Germinal center (tissue), 1 donor: ENCODE measurements at places on chromosomes 11 and 22.

GRCh38 chr11:19444231-19444630 lies 203.5 kb upstream of the E2F8 start:
- no peak for DNase-seq

DNA sequence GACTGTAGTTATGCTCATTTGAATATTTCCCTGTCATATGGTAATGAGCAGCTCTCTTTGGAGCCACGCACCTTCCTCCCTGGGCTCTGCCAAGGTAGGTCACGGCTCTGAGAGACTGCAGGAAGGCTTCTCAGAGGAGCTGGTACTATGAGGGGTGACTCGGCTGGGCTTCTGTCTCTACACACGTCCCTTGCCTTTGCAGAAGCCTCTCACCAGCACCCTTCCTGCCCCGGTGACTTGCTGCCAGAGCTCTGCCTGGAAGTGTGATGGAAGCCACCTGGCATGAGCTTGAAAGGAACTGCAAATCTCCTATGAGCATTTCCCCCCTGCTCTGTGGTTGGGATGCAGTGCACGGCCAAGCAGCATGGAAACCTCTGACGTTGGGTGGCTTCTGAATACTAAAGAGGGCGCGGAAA lies 74.2 kb downstream of the KIRREL3 start:
- no peak for DNase-seq

DNA sequence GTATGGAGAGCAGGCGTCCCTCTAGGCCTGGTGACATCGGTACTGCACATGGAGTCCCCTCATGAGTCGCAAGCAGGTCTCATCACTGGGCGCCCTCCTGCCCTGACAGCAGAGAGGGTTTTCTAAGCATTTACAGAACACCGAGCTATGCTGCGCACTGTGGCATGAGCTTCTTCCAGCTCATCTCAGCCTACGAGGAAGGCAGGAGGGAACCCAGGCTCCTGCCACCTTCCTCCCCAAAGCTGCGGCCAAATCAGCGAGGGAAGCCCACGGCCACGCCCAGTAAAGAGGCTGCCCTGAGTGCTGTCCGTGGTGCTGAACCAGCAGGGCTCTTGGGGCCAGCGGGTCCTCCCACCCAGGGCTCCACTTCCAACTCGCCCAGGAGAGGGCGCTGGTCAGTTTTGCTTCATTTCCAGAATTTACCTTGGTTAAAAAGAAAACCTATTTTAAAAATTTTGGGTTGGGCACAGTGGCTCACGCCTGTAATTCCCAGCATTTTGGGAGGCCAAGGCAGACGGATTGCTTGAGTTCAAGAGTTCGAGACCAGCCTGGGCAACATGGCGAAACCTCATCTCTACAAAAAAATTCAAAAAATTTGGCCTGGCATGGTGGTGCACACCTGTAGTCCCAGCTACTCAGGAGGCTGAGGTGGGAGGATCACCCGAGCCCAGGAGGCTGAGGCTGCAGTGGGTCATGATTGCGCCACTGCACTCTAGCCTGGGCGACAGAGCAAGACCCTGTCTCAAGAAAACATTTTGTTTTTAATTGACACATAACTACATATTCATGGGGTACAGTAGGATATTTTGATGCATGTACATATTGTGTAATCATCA lies 34.2 kb downstream of the PHF21B start:
- DNase-seq, result peak; percentile 88

GRCh38 chr11:74256378-74257133 lies 54.9 kb downstream of the P4HA3 start:
- DNase-seq, result no peak

DNA sequence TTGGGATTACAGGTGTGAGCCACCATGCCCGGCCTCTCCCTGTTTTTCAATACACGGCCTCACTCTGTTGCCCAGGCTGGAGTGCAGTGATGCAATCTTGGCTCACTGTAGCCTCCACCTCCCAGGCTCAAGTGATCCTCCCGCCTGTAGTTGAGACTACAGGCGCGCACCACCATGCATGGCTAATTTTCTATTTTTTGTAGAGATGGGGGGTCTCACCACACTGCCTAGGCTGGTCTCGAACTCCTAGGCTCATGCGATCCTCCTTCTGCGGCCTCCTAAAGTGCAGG lies 11.5 kb downstream of the GATD1 start:
- DNase-seq, result no peak

GRCh38 chr22:32839831-32840584 lies 38.5 kb downstream of the TIMP3 start:
- DNase-seq, result no peak

DNA sequence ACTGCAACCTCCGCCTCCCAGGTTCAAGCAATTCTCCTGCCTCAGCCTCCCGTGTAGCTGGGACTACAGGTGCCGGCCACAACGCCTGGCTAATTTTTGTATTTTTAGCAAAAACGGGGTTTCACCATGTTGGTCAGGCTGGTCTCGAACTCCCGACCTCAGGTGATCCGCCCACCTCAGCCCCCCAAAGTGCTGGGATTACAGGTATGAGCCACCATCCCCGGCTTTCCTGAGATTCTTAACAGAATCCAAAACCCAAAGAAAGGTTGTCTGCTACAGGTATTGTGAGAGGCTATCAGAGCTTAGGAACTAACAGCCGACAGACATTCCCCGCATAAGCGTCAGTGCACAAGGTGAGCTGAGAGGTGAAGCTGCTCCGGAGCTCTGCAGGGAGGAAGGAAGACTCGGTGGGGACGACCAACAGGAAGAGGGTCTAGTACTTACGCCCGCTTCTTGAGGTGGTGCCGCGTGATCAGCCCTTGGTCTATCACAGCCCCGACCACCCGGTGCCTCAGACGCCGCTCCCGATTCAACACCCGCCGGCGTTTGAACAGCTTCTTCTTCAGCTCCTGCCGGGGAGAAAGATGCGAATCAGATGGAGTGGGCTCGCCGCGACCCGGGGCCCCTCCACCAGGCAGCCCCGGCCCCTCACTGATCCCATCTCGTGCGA lies 470 bp downstream of the C11orf98 start:
- peak; percentile 75 for DNase-seq

- no peak for DNase-seq
Measured at GRCh38 chr22:32584650-32585049, 110.0 kb downstream of the FBXO7 start.

DNA sequence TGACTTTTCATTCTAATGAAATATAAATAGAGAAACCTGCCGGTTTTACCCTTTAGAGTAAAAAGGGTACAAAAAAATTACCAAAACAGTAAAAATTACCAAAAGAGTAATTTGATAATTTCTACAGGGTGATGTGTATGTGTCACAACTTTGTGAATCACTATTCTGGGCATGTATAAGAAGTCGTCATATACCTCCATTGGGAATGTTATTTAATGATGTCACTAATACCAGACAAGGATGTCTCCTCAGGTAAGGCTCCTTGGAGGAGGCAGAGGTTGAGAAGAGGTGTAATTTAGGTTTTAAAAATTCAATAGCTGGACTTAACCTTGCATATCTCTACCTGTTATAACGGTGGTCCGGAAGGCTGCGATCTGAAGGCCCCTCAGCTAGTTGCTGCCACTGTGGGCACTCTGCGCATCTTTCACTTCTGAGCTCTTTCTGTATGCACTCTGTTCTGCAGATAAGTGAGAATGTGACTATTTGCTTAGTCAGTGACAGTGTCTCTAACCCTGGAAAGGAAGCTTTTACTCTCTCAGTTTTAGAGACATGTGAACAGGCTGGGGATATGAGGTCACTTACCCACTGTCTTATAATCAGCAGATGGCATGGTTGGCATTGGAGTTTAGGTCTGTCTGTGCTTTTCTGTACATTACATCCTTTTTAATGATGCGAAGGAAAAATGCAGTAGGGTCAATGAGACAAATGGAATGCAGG lies 987 bp upstream of the NCR3LG1 start:
- no peak for DNase-seq

DNA sequence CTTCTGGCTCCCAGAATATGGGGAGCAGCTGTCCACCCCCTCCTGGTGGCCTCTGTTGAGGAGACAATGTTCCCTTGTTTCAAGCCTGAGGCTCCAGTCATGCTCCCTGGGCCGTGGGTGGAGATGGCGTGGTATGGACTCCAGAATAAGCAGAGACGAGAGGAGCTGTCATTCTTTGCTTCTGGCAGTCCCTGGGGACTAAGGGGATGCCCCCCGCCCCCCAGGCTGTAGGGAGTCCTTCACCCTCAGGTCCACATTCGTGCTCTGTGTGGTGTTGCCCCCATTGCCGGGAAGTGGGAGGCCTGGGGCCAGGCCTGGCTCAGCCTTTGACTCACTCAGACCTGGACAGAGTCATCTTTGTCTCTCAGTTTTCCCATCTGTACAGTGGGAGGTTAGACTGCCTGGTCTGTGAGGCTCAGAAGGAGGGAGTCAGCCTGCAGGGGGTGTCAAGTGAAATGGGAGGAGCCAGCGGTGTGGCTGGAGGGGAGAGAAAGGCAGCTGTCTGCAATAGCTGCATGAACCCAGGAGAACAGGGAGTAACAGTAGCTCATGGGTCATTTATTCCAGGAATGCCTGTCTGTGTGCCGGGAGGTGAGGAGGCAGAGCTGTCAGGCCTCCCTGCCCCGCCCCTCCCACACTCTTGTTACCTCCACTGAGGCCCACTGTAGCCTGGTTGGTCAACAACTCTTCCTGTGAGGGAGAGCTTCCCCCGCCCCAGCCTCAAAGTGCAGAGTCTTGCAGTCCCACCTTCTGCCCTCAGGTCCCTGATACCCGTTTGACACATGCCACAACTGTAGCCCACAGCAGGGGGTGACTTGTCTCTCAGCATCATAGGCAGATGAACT lies 6.3 kb downstream of the ARHGEF17 start:
- no peak for DNase-seq

DNA sequence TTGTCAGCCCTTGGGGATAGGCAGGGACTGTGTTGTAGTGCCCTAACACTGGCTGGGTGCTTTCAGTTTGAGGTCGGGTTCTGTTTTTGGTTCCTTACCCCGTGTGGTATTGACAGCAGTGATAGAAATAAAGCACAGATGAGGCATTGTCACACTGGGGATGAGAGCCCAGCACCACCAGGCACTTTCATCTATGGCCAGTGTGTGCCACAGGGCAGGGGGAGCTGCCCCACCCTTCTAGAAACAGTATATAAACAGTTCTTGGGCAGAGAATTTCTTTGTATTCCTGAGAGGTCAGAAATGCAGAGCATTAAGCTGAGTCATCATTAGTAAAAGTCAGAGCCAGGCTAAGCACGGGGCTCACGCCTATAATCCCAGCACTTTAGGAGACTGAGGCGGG lies 23.1 kb upstream of the CDC42EP2 start:
- no peak for DNase-seq

GRCh38 chr11:133902506-133902905 lies 54.3 kb downstream of the IGSF9B start:
- DNase-seq, result no peak

DNA sequence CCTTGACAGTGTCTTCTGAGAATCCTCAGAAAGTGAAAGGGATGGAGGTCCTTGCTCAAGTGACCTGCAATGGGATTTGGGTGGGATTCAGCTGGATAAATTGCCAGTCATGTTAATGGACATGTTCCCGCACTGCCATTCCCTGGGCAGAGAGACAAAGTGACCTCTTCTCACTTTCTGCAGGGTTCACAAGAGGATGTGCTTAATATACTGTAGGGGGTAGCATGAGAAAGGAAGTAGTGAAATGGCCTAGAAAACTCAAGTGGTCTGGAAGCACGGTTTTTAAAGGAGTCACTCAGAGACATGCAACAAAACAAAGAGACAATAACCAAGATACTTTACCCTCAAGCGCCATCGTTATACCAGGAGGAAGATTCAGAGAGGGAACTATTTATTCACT lies 70.2 kb downstream of the NELL1 start:
- DNase-seq, result no peak

DNA sequence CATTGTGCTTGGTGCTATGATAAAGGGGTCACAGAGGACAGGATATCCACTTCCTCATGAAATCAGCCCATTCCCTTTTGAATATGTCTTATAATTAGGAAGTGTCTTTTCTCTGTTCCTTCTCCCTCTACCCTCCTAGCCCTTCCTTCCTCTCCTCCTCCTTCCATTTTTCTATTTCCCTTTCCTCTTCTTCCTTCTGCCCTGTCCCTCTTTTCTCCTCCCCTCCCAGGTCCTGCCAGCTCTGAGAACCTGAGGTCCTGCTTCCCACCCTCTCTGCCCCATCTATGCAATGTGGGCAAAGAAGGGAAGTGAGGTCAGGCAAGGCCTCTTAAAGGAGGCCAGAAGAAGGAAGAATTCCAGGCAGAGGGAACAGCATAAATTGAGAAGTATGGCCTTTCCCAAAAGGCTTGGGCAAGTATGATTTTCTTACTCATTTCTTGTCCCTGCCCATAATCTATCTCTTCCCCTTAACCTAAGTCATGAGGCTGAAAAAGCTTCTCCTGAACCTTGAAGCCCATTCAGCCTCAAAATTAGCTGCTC lies 7.7 kb upstream of the UBASH3B start:
- DNase-seq, result no peak

DNA sequence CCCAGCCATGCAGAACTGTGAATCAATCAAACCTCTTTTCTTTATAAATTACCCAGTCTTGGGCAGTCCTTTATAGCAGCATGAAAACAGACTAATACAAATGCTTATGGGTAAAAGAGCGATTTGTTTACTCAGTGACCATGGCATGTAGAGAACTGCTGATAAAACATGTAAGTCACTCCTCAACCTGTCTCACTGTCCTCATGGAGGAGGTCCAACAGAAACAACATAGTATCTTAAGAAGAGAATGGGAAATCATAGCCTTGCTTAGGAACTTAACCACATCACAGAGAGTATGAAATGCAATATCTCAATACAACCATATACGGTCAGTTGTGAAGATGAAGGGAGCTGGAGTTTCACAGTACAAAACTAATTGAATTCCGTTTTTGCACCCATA lies 1734.0 kb upstream of the RAG2 start:
- no peak for DNase-seq

GRCh38 chr11:123034597-123034996 lies 27.3 kb downstream of the HSPA8 start:
- no peak for DNase-seq
